Stimulated activated CD4-positive, alpha-beta T cell treated with anti-CD3 and anti-CD28 coated beads, Interleukin-15, amount 100 ng/mL, for 1 hour (primary cell): ENCODE measurements at places on chromosomes 4 and X.

DNA sequence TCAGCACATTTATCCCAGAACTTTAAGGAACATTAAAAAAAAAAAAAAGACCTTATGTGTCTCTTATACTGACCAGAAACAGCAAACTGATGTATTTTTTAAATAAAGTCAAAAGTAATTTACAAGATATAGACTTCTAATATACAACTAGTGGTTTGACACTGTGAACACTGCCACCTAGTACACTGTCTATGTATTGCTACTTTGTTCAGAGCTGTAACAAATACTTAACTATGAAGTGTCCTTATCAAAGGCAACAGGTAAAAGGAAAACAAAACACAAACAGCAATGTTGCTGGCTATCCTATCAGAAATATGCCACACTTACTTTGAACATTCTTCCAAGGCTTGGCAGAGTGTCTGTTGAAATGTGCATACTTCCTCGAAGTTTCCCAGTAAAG lies 60.4 kb downstream of the CD40LG start:
- DNase-seq, result no peak

DNA sequence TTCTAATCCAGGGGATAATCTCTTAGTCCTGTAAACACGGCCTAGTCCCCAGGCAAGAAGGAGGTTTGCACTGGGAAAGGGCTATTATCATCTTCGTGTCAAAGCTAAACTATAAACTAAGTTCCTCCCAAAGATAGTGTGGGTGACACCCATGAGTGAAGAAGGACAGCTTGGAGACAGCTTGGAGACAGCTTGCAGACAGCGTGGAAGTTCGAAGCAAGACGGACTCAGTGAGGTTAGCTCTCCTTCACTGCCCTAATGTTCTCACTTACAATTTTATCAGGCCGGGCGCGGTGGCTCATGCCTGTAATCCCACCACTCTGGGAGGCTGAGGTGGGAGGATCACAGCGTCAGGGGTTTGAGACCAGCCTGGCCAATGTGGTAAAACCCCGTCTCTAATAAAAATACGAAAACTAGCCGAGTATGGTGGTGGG lies 19.2 kb upstream of the PLCXD1 start:
- no peak for DNase-seq

GRCh38 chr4:152224223-152224622 lies 311.7 kb downstream of the FBXW7 start:
- DNase-seq, result no peak

- DNase-seq, result no peak
Observed at GRCh38 chr4:159268607-159269006, 165.7 kb downstream of the RAPGEF2 start.

DNA sequence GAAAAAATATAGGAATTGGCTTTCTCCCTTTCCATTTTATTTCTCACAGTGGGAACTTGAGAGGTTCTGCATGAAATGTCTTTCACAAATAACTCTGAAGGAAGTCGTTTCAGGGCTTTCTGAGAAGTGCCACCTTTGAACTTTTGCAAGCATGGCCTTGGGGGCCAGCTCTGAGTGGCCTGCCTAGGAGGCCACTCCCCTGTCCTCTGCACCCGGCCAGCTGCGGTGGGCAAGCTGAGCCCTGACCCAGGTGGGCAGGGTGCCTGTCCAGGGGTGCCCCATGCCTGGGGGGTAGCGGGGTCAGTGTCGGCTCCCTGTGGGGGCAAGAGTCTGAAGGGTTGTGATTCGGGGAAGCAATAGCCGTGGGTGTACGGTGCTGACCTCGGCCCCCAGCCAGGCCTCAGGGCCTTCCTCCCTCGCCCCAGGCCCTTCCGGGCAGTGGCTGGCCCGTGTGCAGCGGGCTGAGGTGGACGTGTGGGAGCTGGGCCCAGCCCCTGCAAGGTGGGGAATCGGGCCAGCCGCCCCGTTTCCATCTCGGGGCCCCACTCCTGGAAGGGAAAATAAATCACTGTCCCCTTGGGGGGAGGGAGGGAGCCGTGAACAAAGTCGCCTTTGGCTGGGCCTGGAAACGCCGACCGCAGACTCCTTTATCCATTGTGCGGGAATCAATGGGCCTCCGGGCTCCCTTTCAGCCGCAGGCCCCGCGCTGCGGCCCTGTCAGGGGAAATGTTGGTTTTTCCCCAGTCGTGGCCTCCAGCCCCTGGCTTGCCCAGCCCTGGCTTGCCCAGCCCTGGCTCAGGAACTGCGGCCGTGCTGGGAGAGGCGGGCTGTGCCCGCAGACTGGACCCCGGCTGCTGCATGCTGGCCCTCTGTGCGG lies 3.1 kb downstream of the FGFRL1 start:
- DNase-seq, result no peak
